Heart right ventricle (tissue), 16 donors: ENCODE measurements at places on chromosomes 13 and 19. TPM values are rescaled to one million over a fixed set of nuclear protein-coding genes. Genes with fewer than 3 reads are reported as not detected.

- DNase-seq: no peak
Observed at GRCh38 chr13:74921326-74921725, 560.6 kb downstream of the TBC1D4 start.

DNA sequence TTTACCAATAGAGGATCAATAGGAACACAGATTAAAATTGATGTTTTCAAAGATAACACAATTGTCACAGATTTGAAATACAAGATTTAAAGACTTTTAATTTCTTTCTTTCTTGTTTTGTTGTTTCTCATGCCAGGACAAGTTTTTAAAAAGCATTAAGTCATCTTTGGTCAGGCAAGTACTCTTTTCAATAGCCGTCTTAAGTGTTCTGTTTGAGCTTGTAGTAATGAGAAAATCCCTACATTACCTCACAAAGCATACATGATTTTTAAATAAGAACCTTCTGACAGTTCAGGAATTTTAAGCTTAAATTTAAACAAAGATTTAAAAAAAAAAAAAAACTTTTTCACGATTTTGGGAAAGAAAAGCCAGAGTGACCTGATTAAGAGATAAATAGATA, 216.3 kb upstream of the PRR20A start:
- no peak for DNase-seq

- DNase-seq: no peak
Observed at GRCh38 chr13:77171451-77171850, 144.5 kb upstream of the FBXL3 start.

DNA sequence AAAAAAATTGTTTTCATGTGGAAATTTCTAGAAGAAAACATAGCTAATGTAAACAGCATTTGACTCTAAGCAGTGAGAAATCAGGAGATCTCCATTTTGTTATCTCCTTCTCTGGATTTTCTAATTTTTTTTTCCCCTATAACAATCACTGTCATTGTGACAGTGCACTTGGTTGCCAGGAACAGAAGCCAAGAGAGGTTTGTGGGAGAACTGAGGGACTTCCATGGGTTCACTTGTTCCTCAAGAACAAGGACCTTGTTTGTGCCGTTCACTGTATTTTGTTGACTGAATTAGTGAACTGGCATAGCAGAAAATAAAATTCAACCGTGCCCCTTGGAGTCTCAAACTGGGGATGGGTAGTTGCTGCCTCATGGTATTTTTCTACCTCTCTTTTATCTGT, 17.1 kb downstream of the SHISA7 start:
- DNase-seq: no peak

DNA sequence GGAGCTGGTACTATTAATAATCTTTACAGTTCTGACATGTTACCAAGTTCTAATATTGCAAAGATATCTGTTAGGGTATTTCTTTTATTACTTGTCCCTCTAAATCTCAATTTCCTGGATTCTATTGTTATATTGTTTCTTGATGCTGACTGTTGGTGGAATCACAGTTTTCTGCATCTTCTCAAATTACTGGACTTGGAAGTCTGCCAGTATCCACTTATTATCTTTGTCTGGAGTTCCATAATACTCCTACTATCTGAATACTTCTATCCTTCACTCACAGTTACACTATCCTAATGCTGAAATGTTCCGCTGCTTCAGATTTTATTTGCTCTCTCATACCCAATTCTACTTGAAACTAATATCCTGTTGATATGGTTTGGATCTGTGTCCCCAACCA, 1985.7 kb upstream of the PRR20A start:
- no peak for DNase-seq

- no peak for DNase-seq
Observed at GRCh38 chr13:45521297-45521696, 56.6 kb downstream of the COG3 start.

- DNase-seq: no peak
Observed at GRCh38 chr13:44819245-44819644, 170.0 kb downstream of the NUFIP1 start.

- DNase-seq: peak; percentile 82
Observed at GRCh38 chr19:40613690-40614621, 12.8 kb downstream of the LTBP4 start.

DNA sequence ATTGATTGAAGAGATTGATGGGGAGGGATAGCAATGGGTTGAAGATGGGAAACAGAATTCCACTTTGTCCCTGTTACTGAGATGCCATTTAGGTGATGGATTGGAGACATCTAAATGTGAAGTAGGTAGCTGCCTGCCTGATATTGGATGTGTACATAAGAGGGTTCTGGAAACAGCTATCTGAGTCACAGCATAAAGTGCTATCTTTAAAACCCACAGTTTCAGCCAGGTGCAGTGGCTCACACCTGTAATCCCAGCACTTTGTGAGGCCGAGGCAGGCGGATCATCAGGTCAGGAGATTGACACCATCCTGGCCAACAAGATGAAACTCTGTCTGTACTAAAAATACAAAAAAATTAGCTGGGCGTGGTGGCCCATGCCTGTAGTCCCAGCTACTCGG, 72.6 kb downstream of the DNAJC3 start:
- no peak for DNase-seq

- no peak for DNase-seq
Observed at GRCh38 chr13:109859898-109860297, 73.5 kb upstream of the IRS2 start.

GRCh38 chr19:46366620-46367292, 19.9 kb downstream of the PPP5C start:
- no peak for DNase-seq

- DNase-seq: no peak
Observed at GRCh38 chr19:37987356-37988332, 80.6 kb downstream of the SIPA1L3 start.

DNA sequence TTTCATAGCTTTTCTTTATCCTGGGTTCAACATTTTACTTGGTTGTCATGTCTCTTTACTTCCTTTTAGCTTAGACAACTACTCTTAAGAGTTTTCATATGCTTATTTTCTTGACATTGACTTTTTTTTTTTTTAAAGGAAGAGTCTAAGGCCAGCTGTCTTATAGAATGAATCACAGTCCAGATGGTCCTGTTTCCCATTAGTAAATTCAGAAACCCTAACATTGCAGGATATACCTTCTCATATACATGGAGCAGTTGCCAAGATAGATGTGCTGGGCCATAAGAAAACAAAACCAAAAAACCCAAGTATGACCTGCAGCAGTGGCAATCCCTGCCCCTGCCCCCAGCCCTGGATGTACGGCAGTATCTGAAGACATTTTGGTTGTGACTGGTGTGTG, 72.8 kb downstream of the COG3 start:
- no peak for DNase-seq

DNA sequence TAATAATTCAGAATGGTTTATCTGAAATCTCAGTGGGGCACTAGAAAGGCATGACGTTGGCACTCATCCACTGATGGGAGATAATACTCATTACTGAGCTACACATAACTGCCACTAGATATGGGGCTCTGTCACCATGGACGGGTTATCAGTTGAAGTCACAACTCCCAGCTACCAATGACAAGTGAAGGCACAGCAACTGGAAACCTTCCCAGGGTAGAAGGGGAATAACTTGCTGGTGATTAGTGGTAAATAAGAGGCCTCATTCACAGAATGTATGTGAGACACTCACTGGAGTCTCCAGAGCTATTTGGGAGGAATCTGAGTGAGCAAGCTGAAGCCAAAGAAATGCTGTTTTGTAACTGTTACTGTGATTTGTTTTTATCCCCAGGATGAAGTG, 249.6 kb downstream of the ENOX1 start:
- no peak for DNase-seq

GRCh38 chr13:109819874-109820273, 33.5 kb upstream of the IRS2 start:
- no peak for DNase-seq

DNA sequence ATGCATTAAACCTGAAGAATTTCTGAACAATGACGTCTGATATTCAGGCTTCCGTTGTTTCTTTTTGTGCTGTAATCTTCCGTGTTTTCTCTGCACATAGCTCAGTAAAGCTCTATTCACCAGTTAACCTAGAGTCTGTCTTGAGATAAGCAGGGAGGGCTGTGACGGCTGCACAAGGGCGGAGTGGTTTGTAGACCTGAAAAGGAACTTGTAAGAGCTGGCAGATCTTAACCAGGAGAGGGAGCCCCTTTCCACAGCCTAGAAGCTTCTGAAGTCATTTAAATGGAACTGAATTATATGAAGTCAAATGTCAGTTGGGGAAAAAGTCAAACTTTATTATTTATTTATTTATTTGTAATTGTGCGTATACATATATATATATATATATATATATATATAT, 27.5 kb downstream of the DPRX start:
- peak; percentile 41 for DNase-seq

GRCh38 chr13:112970552-112971287, 1.7 kb downstream of the MCF2L start:
- no peak for DNase-seq

DNA sequence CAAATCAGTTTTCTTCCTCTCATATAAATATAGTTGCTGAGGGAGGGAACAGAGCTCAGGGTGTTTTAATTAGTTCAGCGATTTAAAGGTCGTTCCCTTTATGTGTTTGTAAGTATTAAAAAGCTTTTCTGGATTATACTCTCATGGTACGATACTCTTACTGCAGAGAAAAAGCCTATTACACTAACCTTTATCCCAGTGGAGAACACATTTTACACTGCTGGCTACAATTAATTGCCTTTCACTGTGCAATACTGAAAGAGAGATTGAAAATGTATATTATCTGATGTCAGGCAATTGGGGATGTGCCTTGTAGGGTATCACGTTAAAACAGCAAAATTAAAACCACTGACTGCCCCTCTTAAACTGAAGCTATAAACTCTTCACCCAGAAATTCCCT, 526.9 kb upstream of the SGCG start:
- no peak for DNase-seq

- peak; percentile 82 for DNase-seq
Observed at GRCh38 chr19:54209811-54210494, 9.3 kb downstream of the RPS9 start.

DNA sequence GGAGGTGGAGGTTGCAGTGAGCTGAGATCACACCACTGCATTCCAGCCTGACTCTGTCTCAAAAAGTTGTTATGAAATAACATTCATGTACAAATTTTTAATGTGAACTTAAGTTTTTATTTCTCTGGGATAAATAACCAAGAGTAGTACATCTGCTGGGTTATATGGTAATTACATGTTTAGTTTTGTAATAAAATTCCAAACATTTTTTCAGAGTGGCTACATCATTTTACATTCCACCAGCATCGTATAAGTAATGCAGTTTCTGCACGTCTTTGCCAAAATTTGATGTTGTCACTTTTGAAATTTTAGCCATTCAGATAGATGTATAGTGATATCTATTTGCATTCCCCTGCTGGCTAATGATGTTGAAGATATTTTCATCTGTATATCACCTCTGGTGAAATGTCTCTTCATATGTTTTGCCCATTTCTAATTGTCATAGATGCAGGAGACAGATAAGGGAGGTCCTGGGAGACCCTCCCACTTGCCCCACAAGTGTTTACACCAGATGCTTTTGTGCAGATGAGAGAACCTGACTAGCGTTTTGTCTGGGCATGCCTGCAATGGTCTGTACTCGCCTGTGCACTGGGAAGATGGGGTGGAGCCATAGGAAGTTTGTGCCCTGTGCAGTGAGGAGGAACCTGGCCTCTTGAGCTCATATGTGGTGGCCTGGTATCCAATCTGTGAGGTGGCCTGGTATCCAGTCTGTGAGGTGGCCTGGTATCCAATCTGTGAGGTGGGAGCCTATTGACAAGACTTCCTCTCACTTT, 12.7 kb upstream of the KBTBD6 start:
- no peak for DNase-seq

DNA sequence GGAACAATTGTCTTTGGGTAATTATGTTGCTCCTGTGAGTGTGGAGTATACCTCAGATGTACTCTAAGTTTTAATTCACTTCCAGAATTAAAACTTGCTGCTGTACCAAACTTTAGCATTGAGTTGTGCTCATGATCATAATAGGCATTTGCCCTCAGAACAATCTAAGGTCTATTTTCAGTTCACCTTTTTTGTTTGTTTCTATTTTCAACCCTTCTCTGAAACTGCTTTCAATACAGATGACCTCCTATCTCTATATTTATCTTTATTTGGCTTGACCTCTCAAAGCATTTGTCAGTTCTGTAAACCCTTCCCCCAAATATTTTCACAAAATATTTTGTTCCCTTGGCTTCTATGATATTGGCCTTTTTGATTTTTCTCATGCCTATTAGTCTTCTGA, 873.0 kb downstream of the OLFM4 start:
- DNase-seq: no peak

DNA sequence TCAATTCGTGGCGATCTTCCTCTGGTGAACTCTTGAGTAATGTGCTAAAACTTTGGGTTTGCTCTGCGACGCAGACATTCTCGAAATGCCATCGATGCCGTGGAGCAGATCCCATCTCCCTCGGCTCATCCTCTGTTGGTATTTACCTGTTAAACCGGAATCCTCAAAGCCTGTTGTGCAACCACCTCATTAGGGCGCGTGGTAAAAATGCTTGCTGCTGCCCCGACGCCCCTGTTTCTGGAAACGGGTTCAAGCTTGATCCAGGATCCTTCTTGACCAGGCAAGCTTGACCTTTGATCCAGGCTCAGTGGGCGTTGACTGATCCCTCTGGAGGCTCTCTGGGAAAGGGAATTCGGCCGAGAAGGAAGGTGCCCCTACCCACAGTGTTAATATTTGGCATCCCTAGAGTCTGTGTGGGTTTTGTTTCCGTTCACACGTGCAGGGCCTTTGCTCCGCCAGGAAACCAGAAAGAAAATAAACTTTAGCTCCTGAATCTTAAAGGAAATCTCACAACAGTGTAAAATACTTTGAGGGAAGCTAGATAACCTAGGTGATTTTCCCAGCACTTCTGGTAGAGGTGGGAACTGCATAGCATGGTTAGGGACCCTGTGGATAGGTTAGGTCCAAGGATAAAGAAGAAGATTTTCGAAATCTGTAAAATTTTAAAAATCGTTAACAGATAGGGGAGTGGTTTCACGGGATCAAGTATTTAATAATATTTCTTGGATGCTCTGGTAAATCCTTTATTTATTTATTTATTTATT, 1.1 kb downstream of the LSM14A start:
- DNase-seq: peak; percentile 22

DNA sequence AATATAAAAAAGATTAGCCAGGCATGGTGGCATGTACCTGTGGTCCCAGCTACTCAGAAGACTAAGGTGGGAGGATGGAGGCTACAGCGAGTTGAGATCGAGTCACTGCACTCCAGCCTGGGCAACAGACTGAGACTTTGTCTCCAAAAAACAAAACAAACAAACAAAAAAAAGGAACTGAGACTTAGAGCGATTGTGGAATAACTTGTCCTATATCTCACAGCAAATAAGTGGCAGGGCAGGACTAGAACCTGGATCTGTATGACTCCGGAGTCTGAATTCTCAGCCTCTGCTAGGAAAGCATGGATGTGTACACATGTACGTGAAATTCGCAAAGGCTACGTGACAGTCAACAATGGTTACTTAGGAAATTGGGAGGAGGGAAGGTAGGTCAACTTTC, 20.1 kb downstream of the KRTDAP start:
- DNase-seq: no peak

ZNF726 gene
- 0.85 TPM for total RNA-seq

CPAMD8 gene
- 10.7 TPM for total RNA-seq

DAPK3 gene
- 79.4 TPM for total RNA-seq

SPTBN4 gene
- total RNA-seq: 6.5 TPM

PKN1 gene
- total RNA-seq: 163 TPM

RYR1 gene
- total RNA-seq: 0.88 TPM

INSL3 gene
- total RNA-seq: not detected

ZNF71 gene
- total RNA-seq: 6.4 TPM

CFD gene
- 75.5 TPM for total RNA-seq

SNRPA gene
- total RNA-seq: 40.6 TPM
